Germinal center (tissue), 1 donor: ENCODE measurements at places on chromosomes 7 and 10.
A peak's percentile ranks its signal among the peaks of the same experiment; 100 is the strongest.

DNA sequence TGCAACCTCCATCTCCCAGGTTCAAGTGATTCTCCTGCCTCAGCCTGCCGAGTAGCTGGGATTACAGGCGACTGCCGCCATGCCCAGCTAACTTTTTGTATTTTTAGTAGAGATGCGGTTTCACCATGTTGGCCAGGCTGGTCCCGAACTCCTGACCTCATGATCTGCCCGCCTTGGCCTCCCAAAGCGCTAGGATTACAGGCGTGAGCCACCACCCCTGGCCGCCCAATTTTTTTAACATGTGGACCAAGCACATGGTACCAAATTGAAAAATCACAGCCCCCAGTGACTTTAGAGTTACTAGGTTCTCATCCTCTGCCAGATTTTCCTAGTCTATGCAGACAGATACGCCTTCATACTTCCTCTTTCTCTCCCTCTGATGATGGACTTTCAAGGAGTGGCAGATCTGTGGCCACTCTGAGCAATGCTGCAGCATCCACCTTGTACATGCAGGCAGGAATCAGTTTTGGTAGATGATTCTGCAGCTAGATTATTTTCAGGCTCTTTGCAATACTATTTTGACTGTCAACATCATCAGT lies 34.0 kb upstream of the EZH2 start:
- no peak for DNase-seq

DNA sequence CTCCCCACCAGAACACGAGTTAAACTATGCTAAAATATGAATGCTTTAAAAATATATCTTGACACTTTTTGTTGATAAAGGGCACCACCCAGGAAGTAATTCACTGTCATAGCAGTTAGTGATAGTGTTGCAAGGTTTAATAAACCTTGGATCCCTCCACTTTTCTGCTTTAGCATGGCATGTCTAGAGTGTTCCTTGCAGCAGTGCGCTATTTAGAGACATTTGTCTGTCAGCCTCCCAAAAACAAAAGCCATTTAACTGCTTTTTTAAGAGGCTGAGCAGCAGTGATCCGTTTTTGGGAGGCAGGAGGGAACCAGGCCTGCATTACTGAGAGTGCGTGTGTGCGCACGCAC lies 69.6 kb upstream of the RAB11FIP2 start:
- no peak for DNase-seq

DNA sequence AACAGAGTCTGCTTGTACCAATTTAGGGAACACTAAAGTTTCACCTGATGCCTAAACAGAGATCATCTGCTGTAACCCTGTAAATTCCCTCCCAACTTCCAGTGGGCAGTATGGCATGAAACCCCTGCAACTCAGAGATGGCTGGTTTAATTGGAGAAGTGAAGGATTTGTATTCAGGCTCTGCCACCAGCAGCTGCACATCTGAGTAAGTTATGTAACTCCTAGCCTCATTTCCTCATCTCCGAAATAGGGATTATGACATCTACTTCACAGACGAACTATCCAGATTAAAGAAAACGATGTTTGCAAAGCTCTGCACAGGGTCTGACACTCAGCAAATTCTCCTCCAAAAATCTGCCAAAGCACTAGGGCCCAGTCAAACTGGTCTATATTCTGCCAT lies 493.0 kb downstream of the KCNMA1 start:
- DNase-seq, result no peak

DNA sequence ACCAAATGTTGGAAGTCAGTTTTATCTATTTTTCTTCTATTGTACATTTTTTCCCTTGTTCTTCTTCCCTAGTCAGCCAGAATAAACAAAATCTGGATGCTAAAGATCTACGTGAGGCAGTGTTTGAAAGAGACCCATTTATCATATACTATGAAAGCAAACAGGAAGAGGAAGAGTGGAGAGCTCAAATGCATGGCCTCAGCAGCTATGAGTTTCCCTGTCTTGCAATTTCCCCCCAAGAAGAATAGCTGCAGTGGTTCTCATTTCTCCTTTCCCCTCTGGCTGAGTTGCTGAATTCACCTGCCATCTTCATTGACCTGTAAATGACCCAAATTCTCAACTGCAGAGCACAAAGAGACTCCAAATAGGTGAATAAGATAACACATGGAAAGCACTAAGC lies 347.1 kb upstream of the NRP1 start:
- DNase-seq, result no peak

DNA sequence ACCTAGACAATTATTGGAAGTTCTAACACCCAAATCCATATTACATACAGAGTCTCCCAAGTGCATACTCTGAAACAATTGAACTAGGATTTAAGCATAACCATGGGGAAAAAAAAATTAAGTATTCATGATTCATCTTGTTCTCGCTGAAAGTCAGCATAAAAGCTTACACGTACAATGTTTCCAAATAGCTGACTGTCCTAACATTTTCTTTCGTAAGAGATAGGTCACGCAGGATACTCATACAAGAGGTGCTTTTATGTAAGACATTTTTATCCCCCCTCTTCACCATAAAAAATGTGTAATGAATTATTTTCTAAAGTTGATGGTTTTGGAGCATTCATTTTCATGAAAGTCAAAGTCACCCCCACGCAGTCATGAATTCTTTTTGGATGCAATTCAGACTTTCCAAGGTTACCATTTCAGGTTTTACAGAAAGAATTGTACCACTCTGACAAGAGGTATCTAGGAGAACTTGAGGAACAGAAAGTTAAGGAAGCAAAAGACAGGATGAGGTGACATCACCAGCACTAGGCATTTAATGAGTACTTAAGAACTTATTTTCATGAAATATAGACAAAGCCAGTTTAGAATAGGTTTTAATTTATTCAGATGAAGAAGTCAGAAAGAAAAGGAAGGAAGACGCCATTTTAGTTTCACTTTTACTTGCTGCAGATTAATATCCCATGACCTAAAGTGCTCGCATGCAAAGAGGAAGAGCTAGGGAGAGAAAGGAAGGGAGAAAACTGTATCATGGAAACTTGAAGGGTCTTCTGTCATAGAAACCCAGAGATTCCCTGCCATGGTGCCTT lies 55.8 kb downstream of the TMEM26 start:
- DNase-seq, result peak; percentile 5

- peak; percentile 9 for DNase-seq
These were observed 81.9 kb upstream of the DYNC1I1 start for GRCh38 chr7:95690367-95690947.

DNA sequence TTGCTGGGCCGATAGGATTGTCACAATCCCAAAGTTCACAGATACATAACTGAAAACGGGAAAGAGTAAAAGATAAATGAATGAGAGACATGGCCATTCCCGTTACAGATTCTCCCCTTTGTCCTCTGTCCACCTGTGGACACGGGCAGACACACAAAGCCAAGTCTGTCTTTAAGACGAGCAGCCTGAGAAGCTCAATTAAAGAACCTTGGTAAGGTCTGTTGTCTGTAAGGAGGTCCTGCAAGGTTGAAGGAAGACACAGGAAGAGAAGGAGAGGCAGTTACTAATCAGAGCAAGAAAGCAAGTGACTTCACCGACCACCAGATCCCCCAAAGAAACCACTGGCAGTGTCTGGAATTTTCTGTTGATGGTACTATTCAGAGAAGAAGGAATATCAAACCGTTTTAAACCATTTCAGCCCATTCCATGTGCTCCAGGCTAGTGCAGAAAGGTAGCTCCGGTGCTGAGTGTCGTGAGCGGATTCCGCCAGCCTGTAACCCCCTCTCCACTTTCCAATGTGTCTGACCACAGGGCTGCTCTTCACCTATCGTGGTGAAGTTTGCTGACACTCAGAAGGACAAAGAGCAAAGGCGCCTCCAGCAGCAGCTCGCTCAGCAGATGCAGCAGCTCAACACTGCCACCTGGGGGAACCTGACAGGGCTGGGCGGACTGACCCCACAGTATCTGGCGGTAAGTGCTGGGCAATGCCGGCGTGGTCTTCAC lies 252.6 kb downstream of the CELF2 start:
- peak; percentile 53 for DNase-seq

GRCh38 chr10:79299397-79300241 lies 47.6 kb upstream of the PPIF start:
- no peak for DNase-seq

DNA sequence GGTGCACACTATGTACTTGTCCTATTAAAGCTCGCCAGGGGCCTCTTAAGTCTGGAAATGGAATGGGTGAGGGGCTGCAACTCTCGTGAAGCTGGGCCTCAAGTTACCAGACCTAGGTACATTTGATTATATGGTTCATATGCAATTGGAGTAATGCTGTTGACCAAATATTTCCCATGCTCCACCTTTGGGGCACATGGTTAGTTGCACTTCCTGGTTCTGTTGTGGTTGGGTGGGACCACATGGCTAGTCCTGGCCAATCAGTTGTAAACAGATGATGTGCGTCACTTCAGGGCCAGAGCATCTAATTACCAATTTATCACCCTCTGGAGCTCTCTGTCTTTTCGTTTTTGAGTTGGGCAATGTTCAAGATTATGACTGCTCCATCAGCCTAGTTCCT lies 39.5 kb upstream of the OPN4 start:
- DNase-seq, result peak; percentile 21

GRCh38 chr10:61765176-61766087 lies 102.7 kb downstream of the CABCOCO1 start:
- DNase-seq, result no peak

- DNase-seq, result no peak
These were observed 36.5 kb downstream of the SKIDA1 start for GRCh38 chr10:21488957-21489446.

- DNase-seq, result no peak
These were observed 51.1 kb upstream of the TSPAN13 start for GRCh38 chr7:16702441-16702840.

GRCh38 chr7:42832667-42833066 lies 79.2 kb downstream of the C7orf25 start:
- no peak for DNase-seq

DNA sequence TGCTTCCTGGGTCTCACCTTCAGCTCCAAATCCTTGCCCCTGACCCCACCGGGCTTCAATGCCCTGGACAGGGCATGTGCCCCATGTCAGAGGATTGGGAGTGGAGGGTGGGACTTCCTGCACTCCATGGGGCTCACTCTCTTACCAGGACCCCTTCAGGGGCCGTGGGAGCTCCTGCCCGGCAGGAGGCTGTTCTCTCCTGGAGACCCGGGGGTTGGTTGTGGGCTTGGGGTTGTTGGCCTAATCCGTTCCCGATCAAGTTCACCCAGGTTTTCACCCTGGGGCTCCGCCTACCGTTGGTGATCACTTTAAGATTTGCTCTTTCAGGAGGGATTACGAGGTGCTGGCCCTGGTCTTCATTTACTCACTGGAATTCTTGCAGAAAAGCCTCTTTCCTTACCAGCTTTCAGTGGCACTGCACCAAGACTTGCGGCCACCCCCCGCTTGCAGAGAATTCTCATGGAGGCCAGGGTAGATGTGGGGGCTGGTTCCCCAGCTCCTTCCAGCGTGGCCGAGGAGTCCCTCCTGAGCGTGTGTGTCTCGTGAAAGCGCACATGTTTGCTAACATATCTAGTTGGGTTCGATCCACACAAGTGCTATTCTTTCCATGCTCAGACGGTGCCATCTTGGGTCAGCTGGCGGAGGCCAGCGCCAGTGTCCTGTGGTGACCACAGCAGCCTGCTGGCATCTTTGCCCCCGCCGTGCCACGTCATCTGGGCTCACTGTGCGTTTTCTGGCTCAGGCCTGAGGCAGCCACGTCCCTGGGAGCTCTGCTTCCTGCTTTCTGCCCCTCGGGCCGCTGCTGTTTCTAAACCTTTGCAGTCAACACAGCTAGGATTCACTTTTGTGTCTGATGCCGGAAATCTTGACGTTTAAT lies 15.6 kb downstream of the PWWP2B start:
- DNase-seq, result no peak

GRCh38 chr10:110410329-110411046 lies 87.2 kb upstream of the DUSP5 start:
- DNase-seq, result no peak

GRCh38 chr10:64682043-64682442 lies 1160.8 kb downstream of the REEP3 start:
- DNase-seq, result no peak

DNA sequence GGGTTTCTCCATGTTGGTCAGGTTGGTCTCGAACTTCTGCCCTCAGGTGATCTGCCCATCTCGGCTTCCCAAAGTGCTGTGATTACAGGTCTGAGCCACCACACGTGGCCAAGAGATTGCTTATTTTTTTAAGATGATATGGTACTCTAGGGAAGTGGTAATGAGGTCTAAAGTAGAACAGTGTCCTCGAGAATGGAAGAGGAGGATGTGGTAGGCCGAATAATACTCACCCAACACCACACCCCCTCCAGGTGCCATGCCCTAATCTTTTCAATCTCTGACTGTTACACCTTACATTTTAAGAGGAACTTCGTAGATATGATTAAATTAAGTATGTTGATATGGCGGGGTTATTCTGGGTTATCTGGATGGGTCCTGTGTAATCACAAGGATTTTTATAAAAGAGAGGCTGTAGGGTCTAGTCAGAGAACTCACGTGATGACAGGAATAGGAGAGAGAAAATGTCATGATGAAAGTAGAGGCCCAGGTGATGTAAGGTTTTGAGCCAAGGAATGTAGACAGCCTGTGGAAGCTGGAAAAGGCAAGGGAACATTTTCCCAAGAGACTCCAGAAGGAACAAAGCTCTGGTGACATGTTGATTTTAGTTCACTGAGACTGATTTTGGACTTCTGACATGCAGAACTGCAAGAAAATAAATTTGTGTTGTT lies 29.5 kb downstream of the CDK13 start:
- DNase-seq, result no peak

- DNase-seq, result no peak
These were observed 17.4 kb upstream of the SLC35G1 start for GRCh38 chr10:93876381-93876780.

DNA sequence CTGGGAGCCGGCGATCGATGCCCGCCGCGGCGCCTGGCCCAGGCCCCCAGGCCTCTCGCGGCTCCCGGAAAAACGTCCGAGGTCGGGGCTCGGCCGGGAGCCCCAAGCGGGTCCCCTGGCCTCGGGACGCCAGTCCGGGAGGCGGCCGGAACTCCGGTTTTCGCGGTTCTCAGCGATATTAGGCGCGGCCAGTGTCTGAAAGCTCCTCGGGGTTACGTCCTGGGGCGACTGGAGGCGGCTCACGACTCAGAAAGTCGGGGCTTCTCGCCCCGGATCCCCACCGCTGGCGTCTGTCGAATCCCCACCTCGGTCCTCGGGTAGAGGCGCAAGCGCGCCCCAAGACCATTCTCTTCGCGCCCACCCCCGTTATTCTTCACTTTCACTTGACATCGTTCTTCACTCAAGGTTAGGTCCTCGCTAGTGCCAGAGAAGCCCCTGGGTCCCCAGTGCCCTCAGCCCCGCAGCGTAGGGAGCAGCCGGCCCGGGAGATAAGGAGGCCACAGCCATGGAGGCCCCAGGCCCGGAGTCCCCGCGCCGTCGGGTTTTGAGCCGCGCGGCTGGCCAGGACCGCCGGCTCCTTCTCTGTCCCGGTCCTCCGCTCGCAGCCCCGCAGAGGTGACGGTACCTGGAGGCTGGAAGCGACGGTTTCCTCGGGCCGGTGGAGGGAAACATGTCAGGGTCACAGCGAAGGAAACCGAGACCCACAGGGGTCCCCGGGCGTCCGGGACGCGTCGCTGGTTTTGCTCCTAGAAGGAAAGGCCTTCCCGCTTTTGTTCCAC lies 35.2 kb upstream of the EBLN1 start:
- peak; percentile 11 for DNase-seq
